ENCODE measurements at places on chromosomes 2 and 18.

GRCh38 chr2:72921853-72922252 is 4.5 kb downstream of the EMX1 start:
- DNase-seq = no peak

DNA sequence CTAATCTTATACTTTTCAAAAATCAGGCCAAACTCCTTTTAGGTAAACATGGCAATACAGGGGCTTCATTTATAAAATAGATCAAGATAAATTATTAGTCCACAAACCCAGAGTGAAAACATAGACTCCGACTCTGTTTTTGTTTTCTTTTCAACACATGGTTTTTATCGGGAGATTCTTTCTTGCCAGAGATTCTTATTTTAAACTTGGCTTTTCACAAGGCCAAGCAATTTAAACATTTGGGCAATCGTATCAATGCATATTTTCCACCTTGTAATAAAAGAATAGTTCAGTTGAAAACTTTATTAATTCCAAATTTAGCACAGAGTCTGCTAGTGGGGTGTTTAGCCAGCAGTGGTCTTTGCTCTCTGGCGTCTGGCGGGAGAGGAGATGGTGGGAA is 71.9 kb downstream of the SOX11 start:
- no peak for DNase-seq

DNA sequence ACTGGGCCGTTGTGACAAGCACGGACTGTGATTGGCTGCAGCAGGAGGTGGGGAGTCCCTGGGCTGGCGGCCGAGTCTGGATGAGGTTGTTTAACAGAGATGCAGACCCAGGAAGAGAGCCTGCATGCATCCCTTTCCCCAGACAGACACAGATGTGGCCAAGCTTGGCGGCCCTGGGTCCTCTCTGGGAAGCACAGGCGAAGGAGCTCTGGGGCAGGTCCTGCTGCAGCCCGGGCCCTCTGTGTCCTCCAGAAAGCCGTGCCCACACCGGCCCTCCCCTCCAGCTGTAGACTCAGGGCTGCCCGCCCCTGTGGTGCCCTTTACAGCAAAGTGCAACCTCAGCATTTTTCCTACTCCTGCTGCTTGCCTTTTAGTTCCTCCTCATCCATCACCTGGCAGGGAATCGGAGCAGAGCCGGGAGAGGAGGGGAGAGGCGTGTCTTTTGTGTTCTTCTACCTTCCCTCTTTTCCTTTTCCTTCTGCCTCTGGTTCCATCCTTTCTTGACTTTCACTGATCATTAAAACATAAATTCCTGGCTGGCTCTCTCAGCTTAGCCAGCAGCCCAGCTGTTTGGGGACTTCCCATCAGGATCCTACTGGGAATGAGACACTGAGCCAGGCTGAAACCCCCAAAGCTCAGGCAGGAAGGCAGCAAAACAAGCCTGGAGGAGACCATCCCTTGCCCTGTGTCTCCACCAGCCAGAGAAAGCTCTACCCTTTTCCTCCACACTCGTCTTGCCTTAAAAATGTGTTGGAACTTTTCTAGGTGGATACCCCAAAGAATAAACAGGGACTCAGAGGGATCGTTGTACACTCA is 75.0 kb downstream of the CTIF start:
- peak; percentile 56 for DNase-seq

- DNase-seq = no peak
Measured at GRCh38 chr18:55748227-55748738, 160.3 kb upstream of the TCF4 start.

- no peak for DNase-seq
Measured at GRCh38 chr18:34661464-34662087, 48.5 kb upstream of the DTNA start.

GRCh38 chr2:48203668-48204067 is 297.4 kb upstream of the FBXO11 start:
- DNase-seq = no peak

GRCh38 chr2:236262238-236262637 is 2.0 kb downstream of the ASB18 start:
- no peak for DNase-seq

DNA sequence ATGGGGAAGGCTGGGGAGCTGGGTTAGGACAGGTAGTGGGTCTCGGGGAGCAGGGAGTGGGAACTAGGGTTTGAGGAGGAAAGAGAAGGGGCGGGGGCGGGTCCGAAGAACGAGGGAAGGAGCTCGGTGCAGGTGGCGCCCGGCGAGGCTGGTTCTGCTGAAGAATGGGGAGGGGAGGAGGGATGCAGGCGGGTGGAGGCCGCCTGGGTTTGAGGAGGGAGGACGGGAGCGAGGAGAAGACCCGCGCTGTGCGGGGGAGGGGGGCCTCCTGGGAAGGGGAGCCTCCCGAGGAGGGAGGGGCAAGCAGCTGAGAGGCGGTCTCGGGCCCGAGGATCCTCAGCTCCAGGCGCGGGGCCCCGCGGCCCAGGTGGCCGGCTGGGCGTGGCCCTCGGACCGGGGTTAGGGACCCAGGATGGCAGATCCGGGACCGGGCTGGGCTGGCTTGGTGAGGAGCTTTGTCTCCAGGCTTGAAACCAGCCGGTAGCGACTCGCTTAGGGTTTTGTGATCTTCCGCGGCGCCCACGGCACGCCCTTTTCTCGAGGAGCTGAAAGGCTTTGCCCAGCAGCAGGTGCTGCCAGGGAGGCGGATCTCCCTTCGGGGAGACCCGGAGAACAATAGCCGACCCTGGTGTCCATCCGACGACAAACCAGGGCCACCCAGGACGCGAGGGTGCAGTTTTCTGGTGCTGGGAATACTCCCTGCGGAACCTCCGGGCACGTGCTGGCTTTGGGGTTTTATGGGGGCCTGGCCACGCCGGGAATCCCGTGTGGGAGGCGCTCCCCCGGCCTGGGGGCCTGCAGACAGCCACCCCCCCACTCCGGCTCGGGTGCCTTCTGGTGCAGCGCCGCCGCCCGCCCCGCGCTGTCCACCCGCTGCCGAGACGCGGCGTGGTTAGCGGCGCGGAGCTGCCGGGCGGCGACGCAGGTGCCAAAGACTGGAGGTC is 1.4 kb downstream of the DPYSL5 start:
- no peak for DNase-seq

- no peak for DNase-seq
Measured at GRCh38 chr2:146873646-146874259, 971.1 kb upstream of the ACVR2A start.

GRCh38 chr2:54672590-54673456 is 50.6 kb upstream of the EML6 start:
- DNase-seq = no peak

DNA sequence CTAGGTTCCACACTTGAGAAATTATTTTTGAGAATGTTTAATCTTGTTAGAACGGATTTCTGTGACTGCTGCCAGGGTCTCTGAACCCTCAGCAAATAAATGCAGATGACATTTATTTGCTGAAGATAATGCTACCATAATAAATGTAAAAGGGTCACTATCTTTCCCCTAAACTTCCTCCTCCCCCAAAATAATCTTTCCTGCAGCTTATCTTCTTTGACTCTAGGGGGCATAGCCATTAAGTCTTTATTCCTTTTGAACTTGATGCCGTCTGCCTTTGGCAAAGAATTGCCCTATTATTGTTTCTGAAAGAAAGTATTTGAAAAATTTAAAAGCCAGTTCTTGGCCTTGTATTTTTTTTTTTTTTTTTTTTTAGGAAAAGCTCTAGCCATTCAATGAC is 63.6 kb upstream of the ACSL3 start:
- no peak for DNase-seq

DNA sequence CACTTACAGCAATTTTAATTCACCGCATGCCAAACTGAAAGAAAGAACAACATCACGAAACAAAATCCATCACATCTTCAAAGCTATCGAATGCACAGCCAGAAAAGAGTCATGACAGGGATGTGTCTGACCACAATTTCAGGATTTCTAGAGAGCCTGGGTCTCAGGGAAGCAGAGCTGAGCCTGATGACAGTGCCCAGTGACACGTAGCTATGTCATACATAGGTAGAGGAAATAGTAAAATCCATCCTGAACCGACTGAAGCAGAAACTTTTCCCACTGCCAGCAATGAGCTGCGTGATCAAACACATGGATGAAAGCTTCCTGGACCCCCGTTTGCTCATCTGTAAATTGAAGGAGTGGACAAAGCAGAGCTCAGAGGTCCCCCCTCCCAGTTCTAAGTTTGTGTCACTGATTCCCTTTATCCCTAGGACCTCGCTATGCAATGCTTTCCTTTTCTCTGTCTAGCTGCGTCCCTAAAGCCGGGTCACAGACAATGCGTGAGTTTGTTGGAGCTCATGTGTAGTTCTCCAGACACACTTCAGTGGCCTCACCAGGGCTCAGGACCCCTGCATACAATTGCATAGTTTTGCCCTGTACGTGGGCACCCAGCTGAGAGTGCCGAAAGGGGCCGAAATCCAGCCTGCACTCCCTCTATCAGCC is 37.6 kb downstream of the CCBE1 start:
- DNase-seq = no peak

- DNase-seq = no peak
Measured at GRCh38 chr18:51321696-51322095, 124.2 kb upstream of the MEX3C start.

DNA sequence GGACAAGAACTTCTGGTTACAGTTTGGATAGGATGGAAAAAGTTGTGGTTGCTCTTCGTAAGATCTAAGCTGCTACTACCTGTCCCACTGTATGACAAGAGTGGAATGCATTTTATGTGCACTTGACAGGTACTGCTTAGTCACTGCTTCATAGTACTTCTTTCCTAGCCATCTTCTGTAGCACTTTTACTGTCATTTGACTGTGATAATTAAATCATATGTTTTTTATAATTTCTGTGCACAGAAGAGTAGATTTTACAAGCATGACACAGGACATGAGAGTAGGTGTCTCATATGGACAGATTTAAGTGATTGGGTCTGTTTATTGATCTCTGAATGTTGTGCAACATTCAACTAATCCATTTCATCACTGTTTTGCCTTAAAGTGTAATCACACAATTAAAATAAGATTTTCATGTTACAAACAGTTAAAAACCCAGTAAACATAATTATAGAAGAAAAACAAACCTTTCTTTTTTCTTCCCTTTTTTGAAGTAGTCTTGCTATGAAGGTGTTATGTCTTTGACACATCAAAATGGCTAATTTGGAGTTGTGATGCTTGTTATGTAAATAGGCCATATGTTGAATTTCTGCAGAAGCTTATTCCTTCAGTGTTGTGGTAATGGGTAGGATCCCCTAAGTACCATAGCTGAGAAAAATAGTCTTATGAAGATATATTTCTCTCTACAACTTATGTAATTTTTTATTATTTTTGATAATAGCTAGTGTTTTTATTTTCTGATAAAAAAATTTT is 3.0 kb downstream of the SPATS2L start:
- no peak for DNase-seq

DNA sequence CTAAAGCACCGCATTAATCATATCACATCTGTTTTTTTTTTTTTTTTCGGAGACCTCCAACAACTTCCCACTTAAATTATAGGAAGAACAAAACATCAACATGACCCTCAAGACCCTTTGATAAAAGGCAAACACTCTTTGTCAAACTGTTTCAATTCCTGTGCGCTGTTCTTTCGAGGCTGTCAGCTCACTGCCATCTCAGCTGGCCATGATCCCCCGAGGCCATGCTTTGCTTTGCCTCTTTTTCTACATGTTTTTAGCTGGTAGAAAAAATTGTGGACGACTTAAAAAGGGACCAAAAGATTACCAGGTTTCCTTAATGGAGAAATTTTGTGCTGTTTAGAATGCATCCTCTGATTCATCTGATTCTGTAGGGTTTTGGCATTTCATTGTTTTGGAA is 138.2 kb downstream of the DPP10 start:
- DNase-seq = no peak

- DNase-seq = no peak
Measured at GRCh38 chr2:234672498-234673150, 175.7 kb upstream of the ARL4C start.

DNA sequence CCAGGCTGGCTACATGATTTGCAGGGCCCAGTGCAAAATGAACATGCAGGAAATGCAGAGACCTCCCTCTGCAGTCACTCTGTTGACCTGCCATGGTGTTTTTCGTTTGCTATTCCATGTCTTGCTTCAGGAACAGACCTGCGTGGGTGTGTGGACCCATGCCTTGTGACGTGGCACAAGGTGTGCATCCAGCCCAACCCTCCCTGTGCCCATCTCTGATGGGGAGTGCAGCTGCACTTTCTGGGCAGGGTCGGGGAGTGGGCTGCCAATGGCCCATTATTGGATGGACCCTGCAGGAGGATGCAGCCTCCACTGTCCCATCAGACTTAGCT is 33.1 kb downstream of the NAPG start:
- no peak for DNase-seq

GRCh38 chr18:10242936-10243680 is 211.3 kb upstream of the APCDD1 start:
- DNase-seq = no peak

DNA sequence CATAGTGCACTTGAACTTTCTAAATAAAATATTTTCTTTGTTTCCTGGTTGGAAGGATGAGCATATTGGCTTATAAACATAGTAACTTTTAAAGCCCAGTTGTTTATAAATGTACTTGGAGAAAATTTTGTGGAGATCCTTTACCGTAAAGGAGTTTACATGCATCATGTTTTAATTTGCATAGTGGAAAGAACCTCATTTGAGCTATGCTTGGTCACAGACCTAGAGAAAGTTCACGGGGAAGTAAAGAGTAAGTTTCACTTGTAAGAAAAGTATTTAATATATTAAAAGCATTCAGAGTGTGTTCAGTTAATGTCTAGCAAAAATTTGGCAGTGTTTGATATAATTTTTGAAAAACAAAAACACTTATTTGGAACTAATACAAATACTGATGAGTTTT is 45.3 kb downstream of the PIKFYVE start:
- DNase-seq = no peak

GRCh38 chr18:76354348-76354747 is 140.7 kb downstream of the ZNF516 start:
- no peak for DNase-seq

- DNase-seq = no peak
Measured at GRCh38 chr2:42663828-42664227, 95.4 kb downstream of the MTA3 start.

DNA sequence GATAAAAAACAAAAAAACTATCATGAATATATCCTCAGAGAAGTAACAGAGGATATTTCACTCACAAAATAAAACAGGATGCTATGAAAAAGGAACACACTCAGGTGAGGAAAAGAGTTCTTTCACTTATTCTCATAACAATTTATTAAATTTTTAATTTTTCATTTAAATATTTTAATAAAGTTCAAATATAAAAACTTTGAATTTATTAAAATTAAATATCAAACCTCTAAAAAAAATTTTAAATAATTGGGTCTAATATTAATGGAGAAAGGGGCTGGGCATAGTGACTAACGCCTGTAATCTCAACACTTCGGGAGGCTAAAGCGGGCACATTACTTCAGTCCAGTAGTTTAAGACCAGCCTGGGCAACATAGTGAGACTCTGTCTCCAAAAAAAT is 10.1 kb downstream of the THADA start:
- no peak for DNase-seq

- DNase-seq = peak; percentile 13
Measured at GRCh38 chr2:26355038-26355995, 8.7 kb upstream of the ADGRF3 start.

- no peak for DNase-seq
Measured at GRCh38 chr2:100875516-100876230, 55.7 kb downstream of the NPAS2 start.

DNA sequence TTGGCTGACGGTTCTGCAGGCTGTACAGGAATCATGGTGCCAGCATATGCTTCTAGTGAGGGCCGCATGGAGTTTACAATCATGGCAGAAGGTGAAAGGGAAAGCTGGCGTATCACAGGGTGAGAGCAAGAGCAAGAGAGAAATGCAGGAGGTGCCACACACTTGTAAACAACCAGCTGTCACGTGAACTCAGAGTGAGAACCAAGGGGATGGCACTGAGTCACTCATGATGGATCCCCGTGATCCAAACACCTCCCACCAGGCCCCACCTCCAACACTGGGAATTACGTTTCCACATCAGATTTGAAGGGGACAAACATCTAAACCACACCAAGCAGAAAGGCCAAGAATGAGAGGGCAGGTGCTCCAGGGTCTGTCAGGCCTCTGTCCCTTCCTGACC is 185.0 kb upstream of the PID1 start:
- DNase-seq = no peak
